ENCODE measurements at places on chromosomes 3 and 15.
A peak's percentile ranks its signal among the peaks of the same experiment; 100 is the strongest.

DNA sequence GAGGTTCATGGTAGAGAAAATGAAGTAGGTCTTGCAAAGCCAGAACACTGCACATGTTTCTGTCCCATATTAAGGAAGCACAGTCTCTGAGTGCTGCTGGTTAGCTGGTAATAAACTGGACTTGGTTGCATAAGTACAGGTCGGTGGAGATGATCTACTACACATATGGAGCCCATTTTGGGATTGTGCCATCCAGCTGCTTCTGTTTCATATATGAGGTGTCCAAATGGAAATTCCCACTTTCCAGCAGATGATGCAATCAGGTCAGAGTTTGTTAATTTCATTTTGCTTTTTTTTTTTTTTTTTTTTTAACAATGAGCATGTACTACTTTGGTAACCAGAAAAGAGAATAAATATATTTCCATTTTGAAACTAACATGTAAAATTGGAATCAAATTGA is 122.6 kb downstream of the SATB1 start:
- no peak for DNase-seq

GRCh38 chr15:89759835-89760234 is 8.8 kb upstream of the MESP1 start:
- DNase-seq: no peak

GRCh38 chr3:112794622-112795172 is 52.0 kb downstream of the CD200R1L start:
- no peak for DNase-seq

- no peak for DNase-seq
Observed at GRCh38 chr3:9214599-9214998, 34.8 kb downstream of the SRGAP3 start.

DNA sequence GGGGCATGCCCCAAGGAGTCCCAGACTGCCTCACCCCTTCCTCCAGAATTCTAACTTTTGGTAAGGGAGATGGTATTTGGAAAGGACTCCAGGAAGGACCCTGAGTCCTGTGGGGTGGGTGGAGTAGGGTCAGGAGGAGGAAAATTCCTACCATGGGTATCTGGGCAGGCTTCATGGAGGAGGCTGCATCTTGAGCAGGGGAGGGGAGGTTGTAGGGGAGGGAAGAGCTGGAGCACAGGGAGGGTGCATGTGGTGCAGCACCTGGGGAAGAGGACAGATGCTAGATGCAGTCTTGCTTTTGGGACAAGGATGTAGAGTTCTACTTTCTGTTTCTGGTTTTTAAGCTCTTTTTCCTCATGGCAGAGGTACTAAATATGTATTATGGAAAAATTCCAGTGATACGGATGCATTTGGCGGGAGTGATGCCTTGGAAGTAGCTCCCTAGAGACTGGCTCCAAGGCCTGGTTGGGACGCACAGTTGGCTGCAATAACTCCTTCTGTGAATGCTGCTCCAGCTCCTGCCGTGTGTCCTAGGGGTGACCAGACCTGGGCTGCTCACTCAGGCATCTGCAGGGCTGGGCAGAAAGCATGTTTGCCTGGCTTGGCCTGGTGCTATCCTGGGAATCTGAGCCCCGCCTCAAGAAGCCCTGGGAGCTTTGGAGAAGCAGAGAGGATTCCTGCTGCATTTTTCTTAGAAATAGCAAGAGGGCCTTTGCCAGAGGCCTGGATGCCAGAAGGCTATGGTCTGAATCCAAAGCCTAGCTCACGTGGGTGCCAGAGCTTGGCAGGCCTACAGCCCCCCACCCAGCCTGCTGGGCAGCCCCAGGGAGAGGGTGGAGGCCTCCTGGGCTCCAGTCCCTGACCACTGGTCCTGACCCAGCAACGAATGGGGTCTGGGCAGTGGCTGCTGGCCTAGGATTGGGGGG is 10.1 kb downstream of the SEMA3F start:
- peak; percentile 90 for DNase-seq

- DNase-seq: no peak
Observed at GRCh38 chr15:54605556-54605955, 591.2 kb downstream of the RSL24D1 start.

- no peak for DNase-seq
Observed at GRCh38 chr15:42387603-42388002, 28.3 kb downstream of the CAPN3 start.

DNA sequence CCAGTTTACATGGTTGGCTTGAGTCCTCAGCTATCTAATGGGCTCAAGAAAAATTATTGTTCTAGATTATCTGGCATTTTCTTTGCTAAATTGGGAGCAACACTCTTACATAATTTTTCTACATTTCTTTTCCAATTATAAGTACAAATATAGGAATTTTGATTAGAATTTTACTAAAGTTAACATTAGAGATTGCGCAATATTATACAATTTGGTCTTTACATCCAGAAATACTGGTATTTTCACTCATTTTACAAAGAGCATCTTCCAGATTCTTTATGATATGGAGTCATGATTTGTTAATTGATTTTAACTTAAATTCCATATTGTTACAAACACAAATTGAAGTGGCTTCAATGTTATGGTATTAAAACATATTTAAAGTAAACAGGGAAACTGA is 19.7 kb upstream of the GOLGB1 start:
- no peak for DNase-seq

DNA sequence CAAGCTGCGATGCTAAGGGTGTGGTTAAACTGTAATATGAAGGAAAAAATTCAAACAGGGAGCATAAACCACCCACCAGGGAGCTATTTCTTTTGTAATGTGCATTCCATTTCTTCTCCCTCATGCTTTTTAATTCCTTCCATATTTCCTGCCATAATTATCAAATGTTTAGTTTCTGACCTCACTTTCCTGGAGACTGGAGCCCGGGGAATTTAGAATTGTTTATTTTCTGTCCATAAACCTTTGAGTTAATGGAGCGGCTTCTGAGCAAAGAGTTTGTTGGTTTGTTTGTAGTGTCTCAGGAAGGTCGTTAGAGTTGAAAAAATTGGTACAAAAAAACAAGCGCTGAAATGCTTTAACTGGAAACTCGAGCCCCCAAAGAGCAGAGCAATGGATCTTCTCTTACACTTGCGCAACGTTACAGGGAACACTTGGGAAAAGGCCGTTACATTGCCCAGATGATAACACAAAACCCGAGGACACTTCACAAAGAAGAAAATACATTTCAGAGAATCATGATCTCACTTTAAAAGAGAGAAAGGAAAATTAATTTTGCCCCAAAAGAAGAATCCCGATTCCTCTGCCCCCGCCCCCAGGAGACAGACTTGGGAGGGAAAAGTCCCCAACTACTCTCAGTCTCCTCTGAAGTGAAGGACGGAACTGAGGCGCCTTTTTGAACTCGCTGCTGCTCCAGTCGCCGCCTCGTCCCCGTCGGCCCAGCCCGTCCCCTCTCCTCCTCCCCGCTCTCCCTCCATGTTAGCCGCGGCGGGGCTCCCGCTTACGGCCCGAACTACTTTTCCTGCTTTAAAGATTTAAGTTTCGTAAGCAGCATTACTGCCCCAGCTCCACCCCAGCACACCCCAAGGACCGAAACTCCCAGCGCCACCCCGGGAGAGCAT is 842 bp downstream of the FSTL1 start:
- peak; percentile 49 for DNase-seq

DNA sequence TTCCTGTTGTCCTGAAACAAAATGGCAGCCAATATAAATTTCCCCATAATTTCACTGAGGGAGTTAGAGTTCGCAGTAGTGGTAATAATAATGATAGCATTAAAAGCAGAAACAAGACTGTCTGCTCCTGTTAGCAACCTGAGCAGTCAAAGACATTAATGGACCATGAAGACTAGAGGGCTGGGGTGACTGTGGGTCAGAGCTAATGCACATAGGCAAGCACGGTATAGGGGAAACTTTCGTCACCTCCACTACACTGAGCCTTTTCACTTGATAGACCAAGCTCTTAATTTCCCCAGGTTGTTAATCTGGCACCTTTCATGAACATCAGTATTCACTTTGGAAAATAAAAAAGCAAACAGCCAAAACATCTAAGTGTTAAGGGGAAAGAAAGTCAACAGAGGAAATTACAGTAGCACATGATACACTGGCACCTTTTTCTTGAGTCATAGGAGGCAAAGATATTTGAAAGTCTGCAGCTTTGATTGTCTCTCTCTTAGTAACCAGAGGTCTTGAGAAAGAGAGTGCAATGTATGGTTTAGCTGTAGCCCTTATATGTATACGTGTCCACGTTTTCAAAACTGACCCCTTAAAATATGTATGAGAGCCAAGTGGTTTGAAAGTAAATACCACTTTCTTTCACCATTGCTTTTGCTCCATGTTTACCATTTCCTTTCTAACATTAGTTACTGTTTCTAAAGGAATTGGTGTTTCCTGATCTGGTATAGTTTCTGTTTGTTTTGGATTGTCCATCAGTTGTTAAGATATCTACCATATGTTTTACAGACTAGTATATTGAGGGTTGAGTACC is 104.8 kb downstream of the FILIP1L start:
- no peak for DNase-seq

DNA sequence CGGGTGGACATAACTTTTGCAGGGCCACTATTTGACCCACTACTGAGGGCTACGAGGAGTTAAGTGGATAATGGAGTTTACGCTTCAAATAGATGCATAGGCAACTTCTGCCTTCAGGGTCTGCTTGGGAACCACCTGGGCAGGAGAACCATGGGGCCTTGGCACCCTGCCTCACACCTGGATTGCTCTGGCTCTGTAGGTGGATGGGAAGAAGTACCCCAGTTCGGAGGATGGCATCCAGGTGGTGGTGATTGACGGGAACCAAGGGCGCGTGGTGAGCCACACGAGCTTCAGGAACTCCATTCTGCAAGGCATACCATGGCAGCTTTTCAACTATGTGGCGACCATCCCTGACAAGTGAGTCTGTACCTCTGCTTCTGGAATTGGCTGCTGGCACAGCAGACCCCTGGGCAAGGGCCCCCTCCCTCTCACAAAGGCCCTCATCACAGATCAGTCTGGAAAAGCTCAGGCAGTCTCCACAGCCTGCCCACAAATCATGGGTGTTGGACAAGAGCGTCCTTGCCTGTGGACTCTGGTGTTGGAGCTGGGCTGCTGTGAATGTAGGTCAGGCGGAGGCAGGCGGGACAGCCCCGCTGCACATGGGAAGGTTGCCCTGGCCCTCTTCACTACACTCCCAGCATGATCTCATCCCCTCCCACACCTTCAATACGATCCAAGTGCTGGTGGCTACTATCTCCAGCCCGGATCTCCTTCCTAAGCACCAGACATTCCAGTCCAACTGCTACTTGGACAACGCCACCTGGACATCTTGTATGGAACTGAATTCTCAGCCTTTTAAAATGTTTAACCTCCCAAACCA is 46.7 kb downstream of the MESD start:
- DNase-seq: peak; percentile 33

GRCh38 chr3:47512416-47513124 is 942 bp downstream of the ELP6 start:
- DNase-seq: peak; percentile 24

DNA sequence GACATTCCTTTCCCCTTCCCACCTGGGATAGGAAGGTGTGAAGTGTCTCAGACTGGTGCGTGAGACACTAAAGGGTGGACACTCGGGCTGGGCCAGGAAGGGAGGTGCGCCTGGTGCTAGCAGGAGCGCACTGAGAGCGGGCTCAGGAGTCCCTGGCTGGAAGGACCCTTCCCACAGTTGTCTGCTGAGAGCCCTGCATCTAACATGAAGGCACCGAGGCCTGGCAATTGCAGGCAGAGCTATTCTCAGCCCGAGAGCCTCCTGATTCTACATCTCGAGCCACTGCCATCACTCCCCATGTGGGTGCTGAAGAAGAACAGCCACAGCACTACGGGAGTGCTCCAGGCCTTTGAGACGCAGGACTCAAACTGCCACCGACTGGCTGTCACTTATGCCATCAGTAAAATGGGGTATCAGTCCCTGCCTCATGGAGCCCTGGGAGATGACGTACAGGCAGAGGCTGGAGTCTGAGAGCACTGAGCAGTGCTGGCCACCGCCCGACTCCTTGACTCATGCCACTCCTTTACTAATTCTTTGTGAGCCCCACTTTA is 159.4 kb downstream of the KLF13 start:
- DNase-seq: no peak

DNA sequence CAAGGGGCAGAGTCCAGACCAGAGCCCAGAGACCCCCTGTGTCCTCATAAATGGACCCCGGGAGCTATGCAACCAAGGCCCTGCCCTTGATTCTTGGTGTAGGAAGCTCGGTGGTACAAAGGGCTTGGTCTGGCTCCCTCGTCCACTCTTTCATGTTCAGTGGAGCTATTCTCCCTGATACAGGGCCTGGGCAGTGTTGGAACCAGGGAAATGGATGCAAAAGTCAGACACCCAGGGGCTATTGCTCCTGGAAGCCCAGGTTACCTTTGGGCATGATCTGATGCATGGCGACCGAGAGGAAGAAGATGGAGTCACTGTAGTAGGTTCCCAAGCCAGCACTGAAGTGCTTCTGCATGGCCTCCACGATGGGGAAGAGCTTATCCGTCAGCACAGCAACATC is 44.5 kb downstream of the XXYLT1 start:
- DNase-seq: no peak

- DNase-seq: peak; percentile 56
Observed at GRCh38 chr3:134002306-134002705, 27.4 kb downstream of the SLCO2A1 start.

- DNase-seq: peak; percentile 97
Observed at GRCh38 chr3:190566043-190566933, 52.4 kb downstream of the IL1RAP start.

DNA sequence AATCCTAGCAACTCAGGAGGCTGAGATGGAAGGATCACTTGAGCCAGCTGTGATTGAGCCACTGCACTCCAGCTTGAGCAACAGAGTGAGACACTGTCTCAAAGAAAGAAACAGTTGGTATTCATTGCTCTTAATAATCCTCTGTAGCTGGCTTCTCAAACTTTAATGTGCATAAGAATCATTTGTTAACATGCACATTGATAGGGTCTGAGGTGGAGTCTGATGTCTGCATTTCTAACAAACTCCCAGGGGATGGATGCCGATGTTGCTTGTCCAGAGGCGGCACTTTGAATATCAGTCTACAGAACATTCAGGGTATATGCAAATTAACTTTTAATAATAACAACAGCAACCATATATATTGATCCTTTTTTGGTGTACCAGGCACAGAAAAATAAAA is 39.9 kb downstream of the NKIRAS1 start:
- DNase-seq: no peak

- no peak for DNase-seq
Observed at GRCh38 chr3:29319262-29319661, 38.4 kb downstream of the RBMS3 start.
